ENCODE measurements at places on chromosomes 12 and 14. TPM values are rescaled to one million over a fixed set of nuclear protein-coding genes. Genes with fewer than 3 reads are reported as not detected.

Gene GYS2
- not detected for total RNA-seq

Gene SLC25A47
- total RNA-seq: not detected

Gene A2ML1
- total RNA-seq: 0.24 TPM

Gene LALBA
- not detected for total RNA-seq

- no peak overlapping the region for H3K4me3 ChIP-seq
- no peaks in the 10 kb centered on the region for H3K4me1 ChIP-seq
- no peaks in the 10 kb centered on the region for H3K27me3 ChIP-seq
- H3K27ac ChIP-seq: no peak overlapping the region
Measured at GRCh38 chr14:37508503-37508902, 86.5 kb downstream of the FOXA1 start.

GRCh38 chr12:90129366-90130030, 420.9 kb upstream of the ATP2B1 start:
- no peak overlapping the region for H3K27ac ChIP-seq
- H3K4me1 ChIP-seq: no peaks in the 10 kb centered on the region
- H3K4me3 ChIP-seq: no peak overlapping the region
- no peaks in the 10 kb centered on the region for H3K27me3 ChIP-seq

GRCh38 chr14:35390577-35391387, 13.8 kb downstream of the NFKBIA start:
- H3K36me3 ChIP-seq: peaks cover 8% of the 10 kb centered on the region
- no peaks in the 10 kb centered on the region for H3K27me3 ChIP-seq
- H3K4me3 ChIP-seq: no peak overlapping the region
- DNase-seq: peak; percentile 58

DNA sequence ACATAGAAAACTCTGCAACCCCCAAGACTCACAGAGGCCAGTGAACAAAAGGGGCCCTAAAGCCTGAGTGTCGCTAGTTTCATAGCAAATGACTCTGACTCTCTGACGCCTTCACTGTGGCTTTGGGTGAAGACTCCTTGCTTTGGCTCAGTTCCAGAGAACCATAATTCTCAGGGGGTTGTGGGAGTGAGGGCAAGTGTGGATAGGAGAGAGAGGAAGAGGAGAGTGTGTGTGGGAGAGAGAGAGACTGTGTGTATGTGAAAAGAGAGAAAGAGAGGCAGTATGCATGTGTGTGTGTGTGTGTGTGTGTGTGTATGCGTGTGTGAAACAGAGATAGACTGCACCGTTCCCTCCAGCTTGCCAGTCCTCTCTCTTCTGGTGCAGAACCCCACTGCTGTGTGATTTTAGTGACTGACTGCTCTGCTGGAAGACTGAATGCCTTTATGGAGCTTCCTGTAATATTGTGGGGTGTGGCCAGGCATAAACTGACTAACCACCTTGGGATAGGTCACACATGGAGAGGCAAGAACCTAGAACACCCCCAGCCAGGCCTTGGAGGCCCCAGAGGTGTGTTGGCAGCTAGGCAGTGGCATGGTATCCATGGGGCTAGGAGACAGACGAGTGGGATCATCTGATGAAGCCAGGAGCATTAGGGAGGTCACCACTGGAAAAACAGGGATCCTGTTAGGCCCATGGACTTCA, 45.9 kb upstream of the STXBP6 start:
- no peaks in the 10 kb centered on the region for H3K36me3 ChIP-seq
- no peak overlapping the region for H3K27ac ChIP-seq
- no peaks in the 10 kb centered on the region for H3K27me3 ChIP-seq
- H3K4me3 ChIP-seq: no peak overlapping the region
- H3K4me1 ChIP-seq: peaks cover 18% of the 10 kb centered on the region
- no peak for DNase-seq

GRCh38 chr14:58762629-58763028, 124.9 kb downstream of the DACT1 start:
- DNase-seq: no peak
- no peaks in the 10 kb centered on the region for H3K36me3 ChIP-seq
- H3K4me1 ChIP-seq: no peaks in the 10 kb centered on the region

DNA sequence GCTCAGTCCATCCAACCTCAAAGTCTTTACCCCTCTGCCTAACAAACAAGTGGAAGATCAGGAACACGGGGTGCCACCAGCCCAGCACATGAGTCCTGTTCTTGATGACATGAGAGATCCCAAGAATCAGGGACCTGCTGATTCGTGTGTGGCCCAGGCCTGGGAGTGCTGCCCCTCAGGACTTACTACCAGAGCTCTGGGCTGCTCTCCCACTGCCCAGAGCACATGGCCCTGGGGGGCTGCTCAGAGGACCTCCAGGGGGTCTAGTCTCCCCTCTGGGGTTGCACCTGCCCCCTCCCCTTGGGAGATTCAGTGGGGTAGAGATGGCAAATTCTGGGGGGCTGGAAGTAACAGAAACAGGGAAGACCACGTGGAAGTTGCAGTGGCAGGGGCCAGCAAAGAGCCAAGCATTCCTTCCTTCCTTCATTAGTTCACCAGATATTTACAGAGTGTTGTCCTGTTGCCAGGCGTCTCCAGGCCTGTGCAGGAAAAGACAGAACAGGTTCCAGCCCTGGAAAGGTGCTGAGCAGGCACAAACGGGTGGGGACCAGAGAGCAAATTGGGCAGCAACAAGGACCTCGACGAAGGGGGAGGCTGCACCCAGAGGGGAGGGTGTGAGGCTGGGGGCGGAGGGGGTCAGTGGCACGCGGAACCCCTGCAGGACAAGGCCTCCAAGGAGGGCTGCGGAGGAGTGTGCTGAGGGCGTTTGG, 45.1 kb upstream of the MEG3 start:
- H3K27ac ChIP-seq: no peak overlapping the region
- H3K4me1 ChIP-seq: no peaks in the 10 kb centered on the region
- no peak for DNase-seq
- H3K4me3 ChIP-seq: no peak overlapping the region
- peaks cover 90% of the 10 kb centered on the region for H3K27me3 ChIP-seq

Measured in Calu3 (cell line).